Endothelial cell of umbilical vein (primary cell): ENCODE measurements at places on chromosomes 7 and 10. TPM values are rescaled to one million over a fixed set of nuclear protein-coding genes. Genes with fewer than 3 reads are reported as not detected.

DNA sequence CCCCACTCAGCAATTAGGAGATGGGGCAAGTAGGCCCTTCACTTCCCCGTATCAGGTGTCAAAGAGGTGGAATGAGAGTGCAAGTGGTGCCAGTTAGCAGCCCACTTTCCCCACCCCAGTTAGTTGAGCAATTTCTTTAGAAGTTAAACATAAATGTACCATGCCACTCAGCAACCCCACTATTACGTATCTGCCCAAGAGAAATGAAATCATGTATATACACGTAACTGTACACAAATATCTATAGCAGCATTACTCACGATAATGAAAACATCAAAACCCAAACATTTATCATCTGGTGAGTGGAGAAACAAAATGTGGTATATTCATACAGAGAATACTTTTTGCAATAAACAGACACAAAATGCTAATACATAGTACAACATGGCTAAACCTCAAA is 50.4 kb downstream of the IMMP2L start:
- no peak for DNase-seq
- H3K36me3 ChIP-seq, result no peaks in the 10 kb centered on the region
- no peaks in the 10 kb centered on the region for H3K27me3 ChIP-seq
- H3K4me3 ChIP-seq, result no peak overlapping the region
- peaks cover 4% of the 10 kb centered on the region for H3K4me1 ChIP-seq

- peaks cover 2% of the 10 kb centered on the region for H3K4me1 ChIP-seq
- H3K27ac ChIP-seq, result no peak overlapping the region
- H3K4me3 ChIP-seq, result no peak overlapping the region
These were observed 236.2 kb upstream of the PITRM1 start for GRCh38 chr10:3408603-3409365.

DNA sequence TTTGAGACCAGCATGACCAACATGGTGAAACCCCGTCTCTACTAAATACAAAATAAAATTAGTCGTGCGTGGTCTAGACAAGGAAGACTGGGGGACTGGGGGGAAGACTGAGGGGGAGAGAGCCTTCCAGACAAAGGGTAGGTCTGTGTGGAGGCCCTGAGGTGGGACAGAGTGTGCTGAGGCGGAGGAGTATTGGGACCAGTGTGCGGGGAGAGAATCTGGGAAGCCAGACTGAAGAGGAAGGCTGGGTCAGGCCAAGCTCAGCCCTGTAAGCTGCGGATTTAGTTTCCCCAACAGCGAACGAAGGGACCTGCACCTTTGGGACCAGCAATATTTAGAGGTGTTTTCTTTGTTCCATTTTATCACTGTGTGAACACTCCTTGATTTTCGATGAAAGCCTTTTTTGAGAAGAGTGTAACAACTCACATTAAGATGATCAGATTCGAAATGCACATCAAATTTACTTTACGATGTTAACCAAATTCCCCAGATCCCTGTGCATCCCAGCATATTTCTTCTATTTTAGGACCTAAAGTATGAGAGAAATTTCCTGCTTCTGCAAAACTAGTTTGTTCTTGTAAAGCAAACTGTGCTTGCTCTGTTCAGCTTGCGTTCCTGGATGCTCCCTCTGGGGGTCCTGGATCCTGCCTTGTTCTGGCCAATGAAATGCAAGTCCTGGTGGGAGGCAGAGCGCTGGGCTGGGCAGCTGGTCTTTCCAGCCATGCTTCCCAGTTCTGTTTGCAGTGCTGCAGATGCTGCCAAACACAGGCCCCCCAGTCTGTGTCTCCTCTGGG is 39.4 kb downstream of the PLAU start:
- H3K27ac ChIP-seq, result no peak overlapping the region
- H3K4me3 ChIP-seq, result no peak overlapping the region
- no peaks in the 10 kb centered on the region for H3K4me1 ChIP-seq
- H3K36me3 ChIP-seq, result no peaks in the 10 kb centered on the region
- no peaks in the 10 kb centered on the region for H3K27me3 ChIP-seq

GRCh38 chr10:95233377-95234034 is 39.5 kb downstream of the ACSM6 start:
- no peak overlapping the region for H3K27ac ChIP-seq
- peaks cover 23% of the 10 kb centered on the region for H3K4me1 ChIP-seq
- DNase-seq, result no peak
- peaks cover 16% of the 10 kb centered on the region for H3K36me3 ChIP-seq
- no peak overlapping the region for H3K4me3 ChIP-seq
- no peaks in the 10 kb centered on the region for H3K27me3 ChIP-seq

Gene AS3MT
- 0.95 TPM in 1 of 2 replicates, not detected in the other for total RNA-seq

DNA sequence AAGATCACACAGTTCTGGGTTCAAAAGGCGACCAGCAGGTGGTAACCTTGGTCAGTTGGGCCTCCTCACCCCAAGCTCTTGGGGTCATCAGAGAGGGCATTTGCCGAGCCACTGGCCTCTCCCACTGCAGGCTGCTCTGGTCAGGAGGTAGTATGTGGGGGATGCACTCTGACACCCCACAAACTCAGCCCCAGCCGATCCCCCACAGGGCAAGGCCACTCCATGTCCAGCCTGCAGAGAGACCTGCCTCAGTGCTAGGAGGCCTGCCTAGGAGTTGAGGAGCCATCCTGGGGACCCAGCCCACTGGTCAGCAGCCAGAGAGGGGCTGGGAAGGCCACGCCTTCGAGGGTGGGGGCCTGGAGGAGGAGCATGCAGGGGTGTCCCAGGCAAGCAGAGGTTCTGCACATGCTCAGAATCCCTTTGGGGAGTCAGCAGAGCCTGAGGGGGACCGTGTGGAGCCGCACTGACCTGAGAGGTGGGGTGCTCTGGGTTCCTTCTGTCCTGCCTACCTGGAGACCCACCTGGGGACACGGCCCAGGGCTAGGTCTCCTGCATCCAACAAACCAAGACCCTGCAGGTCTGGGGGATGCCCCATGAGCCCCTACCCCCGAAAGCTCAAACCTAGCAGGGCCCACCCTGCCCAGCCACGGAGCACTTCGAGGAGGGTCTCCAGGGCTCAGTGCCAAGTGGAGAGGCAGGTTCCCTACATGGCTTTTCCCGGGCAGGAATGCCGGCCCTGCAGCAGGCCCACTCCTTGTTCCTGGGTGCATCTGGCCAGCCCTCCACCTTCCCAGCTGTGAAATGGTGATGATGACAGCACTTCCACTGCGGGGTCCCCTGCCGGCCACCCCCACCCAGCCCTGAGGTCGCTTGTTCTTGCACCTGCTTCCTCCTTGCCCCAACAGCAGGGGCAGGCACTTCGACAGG is 58.5 kb downstream of the RASGEF1A start:
- no peak overlapping the region for H3K27ac ChIP-seq
- no peaks in the 10 kb centered on the region for H3K36me3 ChIP-seq
- DNase-seq, result no peak
- H3K4me1 ChIP-seq, result no peaks in the 10 kb centered on the region
- no peak overlapping the region for H3K4me3 ChIP-seq

- H3K27me3 ChIP-seq, result no peaks in the 10 kb centered on the region
- peaks cover 23% of the 10 kb centered on the region for H3K4me1 ChIP-seq
- H3K4me3 ChIP-seq, result no peak overlapping the region
- H3K27ac ChIP-seq, result no peak overlapping the region
- no peaks in the 10 kb centered on the region for H3K36me3 ChIP-seq
These were observed 378.0 kb upstream of the AKR1E2 start for GRCh38 chr10:4448030-4448429.

GRCh38 chr10:52229291-52229931 is 84.7 kb upstream of the DKK1 start:
- H3K4me1 ChIP-seq, result peaks cover 16% of the 10 kb centered on the region
- H3K4me3 ChIP-seq, result no peak overlapping the region
- no peak overlapping the region for H3K27ac ChIP-seq
- H3K36me3 ChIP-seq, result no peaks in the 10 kb centered on the region

DNA sequence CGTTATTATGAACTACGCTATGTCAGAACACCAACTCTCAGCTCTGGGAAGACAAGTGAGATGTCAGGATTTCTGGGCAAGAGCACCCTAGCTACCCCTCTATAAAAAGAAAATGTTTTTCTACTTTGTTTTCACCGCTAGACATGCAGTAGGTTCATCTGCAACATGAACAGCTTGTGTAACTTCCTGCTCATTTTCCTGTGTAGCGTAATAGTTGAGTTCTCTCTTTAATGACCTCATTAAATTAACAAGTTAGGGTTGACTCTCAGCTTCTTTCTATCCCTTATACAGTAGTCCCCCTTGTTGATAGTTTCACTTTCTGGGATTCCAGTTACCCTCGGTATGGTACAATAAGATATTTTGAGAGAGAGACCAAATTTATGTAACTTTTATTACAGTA is 329.4 kb upstream of the ZNF32 start:
- peaks cover 5% of the 10 kb centered on the region for H3K4me1 ChIP-seq
- H3K4me3 ChIP-seq, result no peak overlapping the region
- no peak for DNase-seq
- H3K27ac ChIP-seq, result no peak overlapping the region

DNA sequence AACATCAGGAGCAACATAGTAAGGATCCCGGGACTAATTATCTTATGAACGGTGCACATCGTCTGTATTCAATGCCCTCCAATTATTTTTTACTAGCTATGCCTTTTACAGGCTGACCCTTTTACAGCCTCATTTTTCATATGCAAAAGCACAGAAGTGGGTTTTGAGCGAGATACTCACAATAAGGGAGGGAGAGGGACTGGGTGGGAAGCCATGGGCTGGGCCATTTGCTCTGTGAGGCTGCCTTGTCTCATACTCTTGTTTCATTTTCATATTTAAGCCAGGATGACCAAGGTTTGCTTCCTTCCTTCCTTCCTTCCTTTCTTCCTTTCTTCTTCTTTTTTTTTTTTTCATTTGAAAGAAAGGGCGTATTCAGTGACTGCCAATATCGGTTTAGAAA is 259.3 kb downstream of the TRIL start:
- no peaks in the 10 kb centered on the region for H3K27me3 ChIP-seq
- H3K27ac ChIP-seq, result no peak overlapping the region
- H3K36me3 ChIP-seq, result no peaks in the 10 kb centered on the region

Gene PLEKHA1
- total RNA-seq, result 58.0 and 58.8 TPM in 2 replicates

GRCh38 chr10:109880886-109881768 is 42.2 kb downstream of the XPNPEP1 start:
- no peak overlapping the region for H3K4me3 ChIP-seq
- no peak overlapping the region for H3K27ac ChIP-seq
- no peaks in the 10 kb centered on the region for H3K27me3 ChIP-seq
- peaks cover 15% of the 10 kb centered on the region for H3K36me3 ChIP-seq
- H3K4me1 ChIP-seq, result peaks cover 10% of the 10 kb centered on the region
- no peak for DNase-seq

Gene GIMAP2
- total RNA-seq, result 26.2 and 27.9 TPM in 2 replicates

DNA sequence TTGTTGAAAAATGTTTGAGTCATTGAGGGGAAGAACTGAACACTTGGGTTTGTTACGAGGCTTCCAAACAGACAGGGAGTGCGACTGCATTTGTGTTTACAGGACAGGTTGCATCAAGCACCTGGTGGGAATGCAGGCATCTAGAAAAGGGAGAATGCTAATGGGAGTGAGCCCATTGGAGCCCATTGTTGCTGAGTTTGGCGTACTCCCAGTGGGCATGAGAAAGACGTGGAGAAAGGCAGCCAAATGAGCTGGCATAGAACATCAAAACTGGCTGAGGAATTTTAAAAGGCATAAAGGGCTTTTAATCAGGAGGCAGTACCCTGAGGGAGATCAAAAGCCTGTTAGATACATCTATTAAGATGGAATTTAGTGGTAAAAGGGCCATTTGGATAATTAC is 171.6 kb upstream of the NPSR1 start:
- H3K27ac ChIP-seq, result no peak overlapping the region
- H3K4me3 ChIP-seq, result no peak overlapping the region
- no peaks in the 10 kb centered on the region for H3K27me3 ChIP-seq
- no peak for DNase-seq
- H3K4me1 ChIP-seq, result no peaks in the 10 kb centered on the region

GRCh38 chr10:61464461-61465170 is 11.4 kb upstream of the TMEM26 start:
- H3K36me3 ChIP-seq, result no peaks in the 10 kb centered on the region
- H3K4me1 ChIP-seq, result peaks cover 13% of the 10 kb centered on the region
- H3K27me3 ChIP-seq, result no peaks in the 10 kb centered on the region
- DNase-seq, result peak; percentile 74

GRCh38 chr7:98985406-98985805 is 107.1 kb downstream of the TRRAP start:
- no peak overlapping the region for H3K4me3 ChIP-seq
- H3K27ac ChIP-seq, result no peak overlapping the region

GRCh38 chr10:107081644-107082043 is 82.9 kb downstream of the SORCS1 start:
- no peak overlapping the region for H3K27ac ChIP-seq
- DNase-seq, result no peak
- H3K36me3 ChIP-seq, result no peaks in the 10 kb centered on the region

Gene GRM3
- not detected in 2 replicates for total RNA-seq

Gene TAS2R41
- total RNA-seq, result not detected in 2 replicates

- no peak overlapping the region for H3K4me3 ChIP-seq
- no peaks in the 10 kb centered on the region for H3K36me3 ChIP-seq
- no peak overlapping the region for H3K27ac ChIP-seq
- no peaks in the 10 kb centered on the region for H3K27me3 ChIP-seq
- H3K4me1 ChIP-seq, result no peaks in the 10 kb centered on the region
- no peak for DNase-seq
These were observed 77.5 kb upstream of the SORCS3 start for GRCh38 chr10:104563548-104563947.

Gene TDRD1
- total RNA-seq, result not detected in 2 replicates

Gene HDAC9
- 11.6 and 14.6 TPM in 2 replicates for total RNA-seq

DNA sequence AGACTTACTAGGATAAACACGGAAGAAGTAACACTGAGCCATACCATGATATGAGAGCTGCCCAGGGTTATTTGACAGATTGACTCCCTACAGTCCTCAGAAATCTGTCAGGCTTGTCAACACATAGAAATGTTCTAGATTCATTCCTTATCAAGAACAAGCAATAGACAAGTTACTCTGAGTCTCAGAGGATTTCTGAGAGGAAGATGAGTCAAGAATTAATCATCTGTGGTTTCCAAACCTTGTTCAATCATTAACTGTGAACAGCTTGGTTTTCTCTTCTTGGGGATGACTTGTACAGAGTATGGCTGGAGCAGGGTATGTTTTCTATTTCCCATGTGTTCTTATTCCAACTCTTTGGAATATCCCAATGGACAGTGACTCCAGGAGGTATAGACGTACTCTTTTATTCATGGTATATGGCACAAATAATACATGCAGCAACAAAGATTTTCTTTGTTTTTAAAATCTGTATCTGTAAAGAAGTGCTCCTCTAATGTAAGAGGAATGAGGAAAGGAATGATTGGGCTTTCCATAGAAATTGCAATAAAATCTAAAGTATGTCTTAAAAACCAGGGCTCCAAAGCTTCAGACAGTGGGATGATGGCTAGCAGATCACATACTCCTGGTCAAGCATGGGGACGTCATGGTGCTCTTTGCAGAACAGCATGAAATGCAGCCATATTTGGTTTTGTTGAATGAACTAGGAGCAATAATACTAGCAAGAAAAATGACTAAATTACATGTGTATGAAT is 11.9 kb upstream of the SFR1 start:
- DNase-seq, result peak; percentile 62
- H3K4me1 ChIP-seq, result peaks cover 19% of the 10 kb centered on the region
- H3K27me3 ChIP-seq, result no peaks in the 10 kb centered on the region
- no peak overlapping the region for H3K4me3 ChIP-seq
- no peaks in the 10 kb centered on the region for H3K36me3 ChIP-seq
- H3K27ac ChIP-seq, result peak overlapping the region; percentile 35
